Activated T-cell treated with anti-CD3 and anti-CD28 coated beads for 1 hour (primary cell): ENCODE measurements at places on chromosomes 5 and 9.

GRCh38 chr9:126203313-126203712, 123.3 kb upstream of the MVB12B start:
- DNase-seq: no peak

DNA sequence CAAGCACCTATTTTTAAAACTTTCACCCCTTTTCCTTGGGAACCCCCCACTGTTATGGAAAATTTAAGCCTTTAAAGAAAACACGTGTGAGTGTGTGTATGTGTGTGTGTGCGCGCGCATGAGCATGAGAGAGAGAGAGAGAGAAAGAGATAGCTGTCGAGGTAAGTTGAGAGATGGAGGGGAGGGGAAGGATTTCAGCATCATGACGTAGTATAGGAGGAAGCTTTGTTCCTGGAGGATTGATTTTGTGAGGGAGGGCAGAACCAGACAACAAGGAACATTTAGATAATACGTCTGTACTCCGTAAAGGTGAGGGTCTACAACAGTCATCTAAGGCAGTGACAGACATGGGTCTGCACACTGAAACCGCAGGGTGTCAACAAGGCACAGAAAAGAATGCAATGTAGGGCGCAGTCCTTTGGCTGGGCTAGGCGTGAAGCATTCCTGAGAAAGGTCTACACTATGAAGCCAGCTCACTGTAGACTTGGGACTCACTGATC, 227.7 kb downstream of the SMARCA2 start:
- DNase-seq: no peak

GRCh38 chr5:18142831-18143230, 508.6 kb downstream of the TAF11L14 start:
- DNase-seq: no peak

GRCh38 chr5:135065306-135066265, 31.6 kb upstream of the PITX1 start:
- no peak for DNase-seq

- DNase-seq: no peak
These were observed 33.5 kb downstream of the ELOVL7 start for GRCh38 chr5:60810438-60811085.

DNA sequence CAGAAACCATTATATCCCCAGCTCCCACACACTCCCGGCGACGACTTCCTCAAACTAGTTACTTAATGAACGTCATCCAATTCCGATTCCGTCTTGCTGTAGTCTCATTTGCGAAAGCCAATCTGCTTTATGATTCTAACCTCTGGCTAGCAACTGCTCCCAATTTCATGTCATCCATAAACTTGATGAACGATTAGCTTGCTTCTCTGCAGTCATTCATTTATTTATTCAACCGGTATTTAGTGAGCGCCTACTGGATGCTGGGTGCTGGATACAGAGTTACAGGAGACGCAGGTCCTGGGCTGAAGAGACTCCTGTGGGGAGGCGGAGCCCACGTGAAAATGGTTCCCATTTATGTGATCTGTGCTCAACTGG, 46.2 kb downstream of the TSPAN17 start:
- no peak for DNase-seq

DNA sequence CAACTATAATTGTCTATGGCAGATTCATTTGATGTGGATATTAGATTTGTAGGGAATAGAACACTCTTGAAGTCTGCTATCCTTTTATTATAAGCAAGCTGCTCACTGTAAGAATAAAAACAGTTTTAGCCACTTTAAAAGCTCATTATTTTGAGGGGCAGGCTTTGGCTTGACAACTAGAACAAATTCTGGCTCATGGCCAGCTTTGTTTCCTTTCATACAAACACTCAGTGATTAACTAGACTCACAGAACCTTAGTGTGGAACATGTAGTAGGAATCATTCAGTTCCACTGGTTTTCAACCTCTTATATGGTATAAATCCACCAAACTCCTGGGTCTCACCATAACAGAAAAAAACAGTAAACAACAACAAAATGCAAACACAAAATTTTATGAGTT, 27.4 kb upstream of the CEP120 start:
- no peak for DNase-seq

GRCh38 chr5:35246411-35246810, 16.1 kb upstream of the PRLR start:
- no peak for DNase-seq
